Kidney epithelial cell (primary cell): ENCODE measurements at places on chromosomes 1 and 21. TPM values are rescaled to one million over a fixed set of nuclear protein-coding genes. Genes with fewer than 3 reads are reported as not detected.

- DNase-seq = no peak
Measured at GRCh38 chr1:106969731-106970130, 86.7 kb upstream of the PRMT6 start.

GRCh38 chr1:10610901-10611600 is 136.3 kb downstream of the PEX14 start:
- DNase-seq = no peak

The LY9 gene
- total RNA-seq = not detected in 2 replicates

DNA sequence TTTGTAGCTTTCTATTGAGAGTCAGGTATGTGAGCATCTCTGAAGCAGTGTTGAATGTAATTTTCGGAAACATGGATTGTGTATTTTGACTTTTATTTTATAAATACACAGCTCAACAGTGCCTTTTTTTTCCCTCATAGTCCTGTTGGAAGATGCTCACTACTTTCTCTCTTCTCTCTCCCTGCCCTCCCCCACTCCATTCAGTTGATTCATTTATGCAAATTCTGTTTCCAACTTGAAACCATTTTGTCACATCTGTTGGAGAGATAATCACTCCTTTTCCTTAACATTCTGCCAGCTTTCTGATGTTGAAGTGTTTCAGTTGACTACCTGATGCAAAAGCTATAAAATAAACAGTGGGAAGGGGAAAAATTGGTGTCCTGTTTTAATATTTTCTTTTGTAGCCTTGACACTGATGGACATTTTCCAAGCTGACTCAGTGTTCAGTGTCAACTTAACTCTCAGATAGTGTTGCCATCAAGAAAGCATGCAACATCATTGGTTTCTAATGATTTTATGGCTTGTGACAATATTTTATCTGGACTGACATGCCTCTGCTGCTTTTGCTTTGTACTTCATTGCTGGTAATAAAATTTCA is 194.5 kb downstream of the HS2ST1 start:
- no peak for DNase-seq

DNA sequence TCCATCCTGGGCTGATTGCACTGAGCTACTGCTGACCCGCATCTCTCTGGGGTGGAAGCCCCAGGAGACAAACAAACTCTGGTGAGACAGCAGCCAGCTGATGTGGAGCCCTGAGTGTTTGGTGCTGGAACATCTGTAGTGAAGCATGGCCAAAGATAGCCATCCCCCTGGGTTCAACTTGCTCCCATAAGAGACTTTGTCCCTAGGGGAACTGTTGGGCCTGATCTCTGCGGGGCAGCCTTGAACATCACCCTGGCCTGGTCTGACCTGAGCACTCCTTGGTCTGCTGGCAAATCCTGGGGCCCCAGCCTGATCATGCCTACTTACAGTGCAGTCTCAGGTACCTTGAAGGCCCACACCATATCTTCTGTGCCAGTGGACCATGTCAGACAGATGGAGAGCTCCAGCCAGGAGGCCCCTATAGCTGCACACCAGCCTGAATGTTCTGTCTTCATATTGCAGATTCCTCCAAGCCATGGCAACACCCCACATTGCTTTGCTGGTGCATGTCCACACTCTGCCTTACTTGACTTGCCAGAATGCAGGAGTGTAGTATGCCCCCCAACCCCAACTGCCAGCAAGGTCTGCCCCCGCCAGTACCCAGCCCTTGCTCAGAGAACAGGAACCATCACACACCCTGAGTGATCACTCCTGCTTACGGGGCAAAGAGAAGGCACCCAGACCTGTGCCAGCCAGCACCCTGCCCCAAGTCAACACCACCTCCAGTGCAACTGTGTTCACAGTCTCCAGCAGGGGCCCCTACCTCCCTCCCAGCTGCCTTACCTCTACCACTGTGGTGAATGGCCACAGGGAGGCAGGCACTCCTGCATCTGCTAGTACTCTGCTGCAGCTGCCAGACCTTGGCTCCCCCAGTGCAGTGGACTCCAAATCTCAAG is 690.5 kb upstream of the NR5A2 start:
- no peak for DNase-seq

The TCHH gene
- 0.07 and 0.08 TPM in 2 replicates for total RNA-seq
